ENCODE measurements at places on chromosomes 1 and 21.
A peak's percentile ranks its signal among the peaks of the same experiment; 100 is the strongest.

- no peak for DNase-seq
Measured at GRCh38 chr1:205994346-205994745, 8.8 kb downstream of the RAB7B start.

DNA sequence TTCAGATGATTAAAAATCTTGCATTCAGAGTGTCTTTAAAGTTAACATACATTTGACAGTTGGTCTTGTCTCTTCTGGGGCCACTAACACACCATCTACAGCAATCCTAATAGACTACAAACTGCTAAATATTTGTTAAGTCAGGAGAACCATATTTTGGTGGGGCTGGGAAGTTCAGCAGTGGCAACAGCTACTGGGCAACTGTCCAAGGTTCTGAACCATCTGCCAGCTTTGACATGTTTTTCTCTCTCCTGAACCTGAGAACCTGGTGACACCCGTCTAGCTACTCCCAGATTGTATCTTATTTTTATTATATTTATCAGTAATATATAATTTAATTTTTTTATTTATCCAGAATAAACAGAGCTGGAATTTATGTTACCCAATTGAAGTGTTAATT is 199.0 kb upstream of the DPYD start:
- DNase-seq = peak; percentile 58

DNA sequence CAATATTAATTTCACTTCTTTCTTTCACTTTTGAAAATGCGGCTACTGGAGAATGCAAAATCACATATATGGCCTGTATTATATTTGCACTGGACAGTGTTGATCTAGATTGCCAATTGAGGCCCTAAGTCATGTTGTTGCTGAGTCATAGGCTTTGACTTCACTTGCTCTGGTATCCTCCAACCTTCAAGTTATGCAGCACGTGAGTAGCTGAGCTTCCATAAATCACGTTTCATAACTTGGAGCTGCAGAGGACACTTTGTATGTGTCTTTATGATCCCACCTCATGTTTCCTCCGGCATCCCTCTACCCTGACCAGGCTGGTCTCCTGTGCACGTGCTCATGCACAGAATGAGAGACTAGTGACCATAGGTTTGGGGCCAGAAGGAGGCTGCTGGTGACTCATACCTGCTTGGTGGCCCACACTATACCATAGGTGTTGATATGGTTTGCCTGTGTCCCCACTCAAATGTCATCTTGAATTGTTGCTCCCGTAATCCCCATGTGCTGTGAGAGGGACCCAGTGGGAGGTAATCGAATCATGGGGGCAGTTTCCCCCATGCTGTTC is 103.0 kb upstream of the TSPAN2 start:
- no peak for DNase-seq

DNA sequence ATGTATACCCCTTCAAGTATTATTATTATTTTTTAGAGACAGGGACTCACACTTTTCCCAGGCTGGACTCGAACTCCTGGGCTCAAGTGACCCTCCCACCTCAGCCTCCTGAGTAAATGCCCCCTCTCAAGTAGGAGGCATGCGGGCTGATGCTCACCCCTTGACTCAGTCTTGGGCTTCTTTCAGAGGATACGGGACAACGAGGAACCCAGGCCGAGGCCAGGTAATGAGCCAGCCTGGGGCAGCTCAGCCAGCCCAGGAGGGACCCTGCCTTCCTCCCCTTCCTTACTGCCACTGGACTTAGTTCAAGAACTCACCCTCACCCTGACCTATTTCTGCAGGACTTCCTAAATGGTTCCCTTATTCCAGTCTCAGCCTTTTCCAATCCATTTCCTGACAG is 198.0 kb upstream of the MAP1LC3C start:
- no peak for DNase-seq

- no peak for DNase-seq
Measured at GRCh38 chr1:56957931-56958330, 7.9 kb downstream of the C8B start.

- no peak for DNase-seq
Measured at GRCh38 chr1:110464340-110464739, 13.4 kb downstream of the PROK1 start.

GRCh38 chr1:177830531-177831135 is 139.2 kb downstream of the SEC16B start:
- no peak for DNase-seq

DNA sequence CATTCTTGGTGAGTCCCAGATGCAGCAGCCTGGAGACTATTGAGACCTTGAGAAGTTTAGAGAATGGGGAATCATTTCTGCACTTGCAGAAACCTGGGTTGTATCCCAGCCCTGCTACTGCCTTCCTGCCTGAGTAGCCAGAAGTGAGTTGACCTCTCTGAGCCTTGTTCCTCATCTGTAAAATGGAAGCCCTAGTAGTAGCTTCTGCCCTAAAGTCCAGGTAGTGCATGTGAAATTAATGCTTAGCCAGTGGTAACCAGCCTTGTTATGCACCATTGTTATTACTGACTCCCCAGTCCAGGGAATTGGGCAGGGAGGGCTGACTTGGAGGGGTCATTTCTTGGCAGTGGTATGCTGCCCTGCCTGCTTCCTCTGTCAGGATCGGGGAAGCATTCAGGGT is 5.6 kb downstream of the SESN2 start:
- no peak for DNase-seq

DNA sequence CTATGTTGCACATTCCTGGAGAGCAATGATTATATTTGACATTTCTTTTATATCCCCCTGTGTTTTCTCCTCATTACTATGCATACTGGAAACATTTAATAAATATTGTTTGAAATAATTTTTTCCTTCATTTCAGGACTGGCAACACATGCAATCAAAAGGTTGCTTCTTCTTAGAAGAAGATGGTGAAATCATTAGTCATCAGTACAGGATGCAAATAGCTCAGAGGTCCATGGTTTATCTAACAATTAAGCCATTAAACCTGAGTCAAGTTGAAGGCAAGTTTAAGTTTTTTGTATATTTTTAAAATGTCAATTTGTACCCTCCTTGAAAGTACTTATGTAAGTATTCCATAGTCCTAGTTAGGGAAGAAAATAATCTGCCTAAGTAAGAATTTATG is 22.5 kb downstream of the EFCAB7 start:
- DNase-seq = no peak

DNA sequence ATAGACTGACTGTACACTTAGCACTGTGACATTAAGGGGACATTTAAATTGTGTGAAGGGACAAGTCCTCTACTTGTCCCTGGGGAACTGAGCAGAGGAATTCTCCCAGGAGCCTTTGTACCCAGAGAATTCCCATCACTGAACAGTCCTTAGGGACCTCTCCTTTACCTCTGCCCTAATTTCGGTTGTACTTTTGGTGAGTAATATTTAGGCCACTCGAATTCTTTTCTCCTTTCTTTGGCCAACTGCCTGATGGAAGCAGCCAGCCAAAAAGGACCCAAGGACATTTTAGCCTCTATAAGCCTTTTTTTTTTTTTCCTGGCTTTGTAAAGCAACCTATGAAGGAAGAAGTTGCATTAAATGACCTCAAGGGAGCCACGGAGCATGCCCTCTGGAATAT is 71.5 kb downstream of the NR5A2 start:
- DNase-seq = no peak

DNA sequence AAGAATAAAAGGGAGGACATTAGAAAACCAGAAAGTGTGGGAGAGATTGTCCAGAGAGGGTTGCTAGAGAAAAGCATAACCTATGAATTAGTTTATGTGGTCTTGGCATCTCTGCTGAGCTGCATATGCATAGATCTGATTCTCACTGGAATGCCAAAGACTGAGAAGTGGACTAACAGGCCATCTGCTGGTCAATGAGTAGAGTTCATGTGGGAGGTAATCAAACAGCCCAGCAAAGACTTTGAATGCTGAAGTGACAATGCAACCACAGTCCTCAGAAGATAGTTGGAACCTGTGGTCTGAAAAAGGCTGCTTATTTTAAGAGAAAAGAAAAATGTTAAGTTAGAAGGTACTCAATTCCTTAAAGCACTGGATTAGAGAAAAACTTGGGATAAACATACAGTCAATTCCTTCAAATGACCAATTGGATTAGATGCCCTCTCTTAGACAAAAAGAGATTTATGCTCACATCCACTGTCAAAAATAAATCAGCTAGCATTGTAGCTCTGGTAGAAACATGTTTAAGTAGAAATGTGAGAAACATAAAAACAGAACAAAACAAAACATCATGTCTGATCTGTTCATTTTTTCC is 382.8 kb downstream of the AMY1C start:
- peak; percentile 60 for DNase-seq

GRCh38 chr1:74468982-74469603 is 43.3 kb downstream of the LRRC53 start:
- peak; percentile 55 for DNase-seq

DNA sequence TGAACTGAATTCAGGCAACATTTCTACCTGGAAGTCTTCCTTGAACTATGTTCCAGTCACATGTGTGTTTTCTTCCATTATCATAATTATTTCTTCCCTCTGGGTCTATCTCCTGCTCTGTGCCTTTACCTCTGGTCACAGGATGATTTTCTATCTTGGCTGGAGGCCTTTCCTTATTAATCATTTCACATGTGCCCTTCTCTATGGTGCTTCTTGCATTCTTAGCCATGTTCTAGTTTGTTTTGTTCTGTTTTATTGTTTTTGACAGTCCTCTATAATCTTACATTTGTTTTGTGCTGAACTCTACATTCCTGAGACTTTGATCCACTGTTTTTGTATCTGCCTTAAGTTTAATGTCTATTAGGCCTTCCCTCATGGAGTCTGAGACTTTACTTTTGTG is 51.0 kb downstream of the SGIP1 start:
- no peak for DNase-seq

DNA sequence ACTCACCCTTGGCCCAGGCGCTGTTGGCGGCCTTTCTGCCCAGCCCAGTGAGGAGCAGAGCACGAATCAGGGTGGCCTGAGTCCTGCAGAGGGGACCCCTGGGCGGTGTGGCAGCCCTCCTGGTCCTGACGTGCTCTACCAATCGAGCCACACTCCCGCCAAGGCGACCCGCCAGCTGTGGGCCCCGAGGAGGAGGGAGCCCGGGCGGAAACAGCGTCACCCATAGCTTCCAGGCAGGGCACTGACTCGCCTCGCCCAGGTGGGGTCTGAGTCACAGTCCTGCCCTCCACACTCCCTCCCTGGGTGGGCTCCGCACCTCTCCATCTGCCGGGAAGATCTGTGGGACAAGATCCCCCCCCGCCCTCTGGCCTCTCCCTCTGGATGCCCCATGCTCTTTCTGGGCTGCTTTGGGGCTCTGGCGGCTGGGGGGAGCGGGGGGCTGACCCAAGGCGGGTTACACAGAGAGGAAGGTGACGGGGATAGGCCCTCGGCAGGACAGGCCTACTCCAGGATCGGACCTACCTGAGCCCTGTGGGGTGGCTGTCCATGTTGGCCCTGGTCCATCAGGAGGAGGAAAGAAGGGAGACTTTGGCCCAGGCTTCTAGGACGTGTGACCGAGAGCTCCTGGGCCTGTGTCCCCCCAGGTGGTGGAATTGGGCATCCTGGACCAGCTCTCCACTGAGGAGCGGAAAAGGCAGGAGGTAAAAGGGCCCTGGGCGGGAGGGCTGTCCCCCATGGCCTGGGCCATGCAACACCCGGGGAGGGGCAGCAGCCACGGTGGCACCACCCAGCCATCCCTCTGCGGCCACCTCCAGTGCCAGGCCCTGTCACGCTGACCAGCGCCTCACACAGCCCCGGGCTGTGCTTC is 14.0 kb downstream of the ARHGEF16 start:
- no peak for DNase-seq

DNA sequence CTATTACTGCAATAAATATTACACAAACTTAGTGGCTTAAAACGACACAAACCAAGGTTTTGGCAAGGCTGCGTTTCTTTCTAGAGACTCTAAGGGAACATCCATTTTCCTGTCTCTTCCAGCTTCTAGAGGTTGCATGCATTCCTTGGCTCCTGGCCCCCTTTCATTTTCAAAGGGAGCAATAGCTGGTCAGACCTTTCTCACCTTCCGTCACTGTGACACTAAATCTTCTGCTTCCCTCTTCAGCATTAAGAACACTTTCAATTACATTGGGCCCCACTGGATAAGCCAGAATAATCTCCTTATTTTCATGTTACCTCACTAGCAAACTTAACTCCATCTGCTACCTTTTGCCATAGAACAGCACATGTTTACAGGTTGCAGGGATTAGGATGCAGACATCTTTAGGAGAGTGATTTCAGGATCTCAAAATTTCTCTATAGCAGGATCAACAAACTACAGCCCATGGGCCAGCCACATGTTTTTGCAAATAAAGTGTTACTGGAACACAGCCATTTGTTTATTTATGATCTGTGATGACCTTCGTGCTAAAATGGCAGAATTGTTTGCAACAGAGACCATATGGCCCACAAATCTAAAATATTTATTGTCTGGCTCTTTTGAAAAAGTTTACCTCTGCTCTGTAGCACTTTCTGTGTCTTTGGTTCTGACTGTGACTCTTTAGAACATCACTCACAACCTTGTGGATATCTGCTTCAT is 221.5 kb upstream of the SGIP1 start:
- DNase-seq = no peak

GRCh38 chr1:228781161-228781808 is 46.0 kb downstream of the RHOU start:
- DNase-seq = no peak

DNA sequence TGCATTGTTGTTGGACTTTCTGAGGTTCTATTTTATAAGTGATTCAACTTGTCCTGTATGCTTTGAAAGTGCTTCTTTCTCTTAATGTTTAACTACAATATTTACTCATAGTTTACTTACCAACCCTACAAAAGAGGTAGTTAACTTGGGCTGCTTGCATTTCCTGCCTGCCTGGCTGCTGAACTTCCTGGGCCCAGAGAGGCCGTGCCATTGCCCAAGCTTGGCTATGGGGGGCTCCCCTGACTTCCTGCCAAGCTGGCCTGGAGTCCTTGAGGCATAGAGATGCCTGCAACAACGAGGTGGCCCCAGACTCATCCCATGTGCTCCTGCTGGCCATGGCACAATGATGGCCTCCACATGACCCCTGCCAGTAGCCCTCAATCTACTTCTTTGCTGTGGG is 361.6 kb upstream of the PLD5 start:
- no peak for DNase-seq
